Foreskin keratinocyte (primary cell): ENCODE measurements at places on chromosomes 2 and 18. TPM values are rescaled to one million over a fixed set of nuclear protein-coding genes. Genes with fewer than 3 reads are reported as not detected.

The KCNG2 gene
- total RNA-seq, result not detected in 2 replicates

The ALK gene
- total RNA-seq, result not detected in 2 replicates

The NEU2 gene
- total RNA-seq, result not detected in 2 replicates

The PLCD4 gene
- 4.0 and 4.1 TPM in 2 replicates for total RNA-seq

DNA sequence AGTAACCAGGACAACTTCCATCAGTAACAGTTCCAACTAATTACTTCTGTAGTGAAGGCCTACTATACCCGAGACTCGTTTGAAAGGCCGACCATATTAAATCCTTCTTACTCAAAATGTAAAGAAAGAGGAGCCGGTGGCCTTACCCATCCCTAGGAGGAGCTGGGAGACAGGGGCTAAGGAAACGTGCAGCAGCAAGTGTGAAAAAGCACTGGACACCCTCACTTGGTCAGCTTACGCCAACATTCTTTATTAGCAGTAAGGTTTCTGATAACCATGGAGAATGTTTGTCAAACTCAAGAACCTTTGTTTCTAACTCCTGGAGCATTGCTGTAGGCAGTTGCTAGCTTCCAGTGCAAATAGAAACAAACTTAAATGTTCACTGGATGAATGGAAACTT, 26.7 kb upstream of the VWA3B start:
- no peak for DNase-seq

DNA sequence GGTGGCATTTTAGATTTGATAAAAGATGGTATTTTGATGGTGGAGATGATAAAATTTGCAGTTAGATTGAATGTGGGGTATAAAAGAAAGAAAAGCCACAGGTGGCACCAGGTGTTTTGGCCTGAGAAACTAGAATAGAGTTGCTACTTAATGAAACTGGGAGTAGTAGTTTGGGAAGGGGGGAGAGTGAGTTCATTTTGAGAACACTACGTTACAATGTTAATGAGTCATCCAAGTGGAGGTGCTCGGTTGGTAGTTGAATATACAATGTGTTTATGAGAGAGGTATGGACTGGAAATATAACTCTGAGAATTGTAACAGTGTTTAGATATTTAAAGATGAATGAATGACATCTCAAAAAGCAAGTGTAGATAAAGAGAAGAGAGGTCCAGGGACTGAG, 26.4 kb downstream of the EPG5 start:
- DNase-seq, result no peak

- DNase-seq, result no peak
These were observed 27.4 kb downstream of the ADAM17 start for GRCh38 chr2:9527995-9528787.

- DNase-seq, result no peak
These were observed 141.9 kb downstream of the LYPD6B start for GRCh38 chr2:149180226-149180875.

GRCh38 chr2:119233326-119234020, 9.8 kb downstream of the STEAP3 start:
- no peak for DNase-seq

DNA sequence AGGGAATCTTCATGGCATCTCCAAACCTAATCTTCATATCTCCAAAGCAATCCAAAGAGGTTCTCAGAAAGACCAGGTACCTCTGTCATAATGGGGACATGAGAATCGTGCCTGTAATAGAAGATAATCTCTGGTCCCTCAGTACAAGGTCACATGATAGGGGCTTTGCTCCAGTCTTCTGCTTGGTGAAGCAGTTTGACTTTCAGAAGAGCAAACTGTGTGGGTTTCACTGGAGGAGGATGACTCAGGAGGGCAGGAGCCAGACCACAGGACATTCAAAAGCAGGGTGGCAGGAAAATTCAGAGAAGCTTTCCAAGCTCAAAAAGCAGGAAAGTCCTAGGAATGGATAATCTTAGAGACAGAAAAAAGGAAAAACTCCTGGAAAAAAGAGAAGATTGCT, 10.6 kb upstream of the PAX3 start:
- DNase-seq, result no peak

DNA sequence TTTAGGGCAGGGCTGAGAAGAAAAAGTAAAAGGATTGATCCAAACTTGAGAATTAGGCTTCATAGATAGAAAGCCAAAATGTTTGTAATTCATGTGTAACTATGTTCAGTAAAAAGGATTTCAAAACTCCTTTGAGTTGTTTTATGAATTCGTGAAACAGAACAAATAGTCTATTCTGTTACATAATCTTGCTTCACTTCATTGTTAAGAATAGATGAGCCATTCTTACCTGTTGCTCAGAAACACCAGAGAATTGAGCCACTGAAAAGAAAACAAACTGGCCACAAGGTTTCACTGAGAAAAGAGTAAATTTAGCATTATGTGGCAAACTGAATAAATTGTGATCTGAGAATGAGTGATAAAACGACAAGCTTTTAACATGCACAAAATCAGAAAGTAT, 4.5 kb upstream of the ITPRID2 start:
- no peak for DNase-seq

GRCh38 chr2:235449568-235449967, 44.3 kb upstream of the AGAP1 start:
- DNase-seq, result no peak

DNA sequence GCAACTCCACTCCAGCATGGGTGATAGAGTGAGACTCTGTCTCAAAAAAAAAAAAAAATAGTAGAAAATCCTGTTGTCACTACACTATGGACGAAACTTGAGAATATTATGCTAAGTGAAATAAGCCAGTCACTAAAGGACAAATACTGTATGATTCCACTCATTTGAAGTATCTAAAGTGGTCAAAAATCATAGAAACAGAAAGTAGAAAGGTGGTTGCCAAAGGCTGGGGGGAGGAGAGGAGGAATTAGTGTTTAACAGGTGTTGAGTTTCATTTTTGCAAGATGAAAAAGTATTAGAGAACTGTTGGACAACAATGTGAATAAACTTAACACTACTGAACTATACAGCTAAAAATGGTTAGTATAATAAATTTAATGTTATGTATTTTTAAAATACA, 18.8 kb upstream of the RMP24 start:
- no peak for DNase-seq
